ENCODE measurements at places on chromosomes 12 and 14.

- DNase-seq: no peak
These were observed 8.5 kb downstream of the RARG start for GRCh38 chr12:53223389-53224060.

DNA sequence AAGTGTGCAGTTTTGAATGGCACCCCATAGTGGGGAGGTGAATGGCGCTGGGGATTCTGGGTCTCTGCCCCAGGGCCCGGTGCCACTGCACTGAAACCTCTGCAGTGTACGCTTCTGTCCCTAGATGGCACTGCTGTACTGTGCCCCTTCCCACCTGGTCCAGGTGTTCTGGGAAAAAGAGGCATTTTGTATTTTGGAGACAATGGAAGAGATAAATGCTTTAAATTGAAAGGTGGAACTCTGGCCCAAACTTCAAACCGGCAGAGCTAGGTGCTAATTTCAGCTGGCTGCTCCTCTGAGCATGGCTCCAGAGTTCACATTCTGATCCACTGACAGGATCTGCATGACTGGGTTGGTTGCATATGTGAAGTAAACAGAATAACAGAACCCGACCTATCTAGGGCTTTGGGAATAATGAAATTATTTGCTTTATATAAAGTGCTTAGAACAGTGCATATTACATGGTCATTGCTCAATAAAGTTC is 52.2 kb downstream of the KRT80 start:
- no peak for DNase-seq

DNA sequence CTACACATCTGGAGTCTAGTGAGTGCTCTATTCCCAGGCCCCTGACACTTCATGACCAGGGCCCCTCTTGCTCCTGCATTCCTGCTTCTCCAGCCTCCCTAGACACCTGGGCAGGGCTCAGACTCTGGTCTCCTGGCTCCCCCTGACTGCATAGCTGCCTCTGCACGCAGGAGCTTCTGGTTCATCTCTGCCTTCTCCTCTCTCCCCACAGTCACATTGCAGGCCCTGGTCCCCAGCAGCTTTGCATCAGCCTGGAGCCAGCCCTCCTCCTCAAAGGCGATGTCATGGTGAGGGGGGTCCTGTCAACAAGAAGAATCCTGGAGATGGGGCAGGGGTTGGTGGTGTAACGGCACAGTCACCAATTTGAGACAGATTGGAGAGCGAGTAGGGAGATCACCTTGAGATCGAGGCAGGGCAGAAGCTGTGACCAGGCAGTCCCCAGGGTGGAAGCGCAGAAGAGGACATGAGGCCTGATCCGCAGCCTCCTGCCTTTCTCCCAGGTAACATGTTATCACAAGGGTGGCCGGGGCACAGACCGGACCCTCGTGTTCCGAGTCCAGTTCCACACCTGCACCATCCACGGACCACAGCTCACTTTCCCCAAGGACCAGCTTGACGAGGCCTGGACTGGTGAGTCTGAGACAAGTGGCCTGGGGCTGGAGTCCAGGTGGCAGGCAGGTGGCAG is 8.1 kb downstream of the TNS2 start:
- no peak for DNase-seq

DNA sequence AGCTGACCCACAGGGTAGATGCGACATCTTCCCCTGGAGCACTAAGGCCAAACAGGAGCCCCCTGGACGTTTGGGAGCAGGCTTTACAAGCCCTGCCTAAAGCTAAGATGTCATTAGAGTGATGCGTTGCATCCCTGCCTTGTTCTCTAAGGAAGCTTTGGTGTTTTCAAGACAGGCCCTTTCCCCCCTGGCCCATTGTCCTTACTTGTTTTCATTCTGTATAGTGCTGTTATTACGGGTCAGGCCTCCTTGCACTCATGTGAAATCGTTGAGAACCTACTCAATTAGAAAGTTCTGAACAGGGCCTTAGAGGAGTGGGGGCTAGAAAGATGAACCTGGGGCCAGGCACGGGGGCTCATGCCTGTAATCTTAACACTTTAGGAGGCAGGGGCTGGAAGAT is 1.7 kb upstream of the PRKCH start:
- no peak for DNase-seq

DNA sequence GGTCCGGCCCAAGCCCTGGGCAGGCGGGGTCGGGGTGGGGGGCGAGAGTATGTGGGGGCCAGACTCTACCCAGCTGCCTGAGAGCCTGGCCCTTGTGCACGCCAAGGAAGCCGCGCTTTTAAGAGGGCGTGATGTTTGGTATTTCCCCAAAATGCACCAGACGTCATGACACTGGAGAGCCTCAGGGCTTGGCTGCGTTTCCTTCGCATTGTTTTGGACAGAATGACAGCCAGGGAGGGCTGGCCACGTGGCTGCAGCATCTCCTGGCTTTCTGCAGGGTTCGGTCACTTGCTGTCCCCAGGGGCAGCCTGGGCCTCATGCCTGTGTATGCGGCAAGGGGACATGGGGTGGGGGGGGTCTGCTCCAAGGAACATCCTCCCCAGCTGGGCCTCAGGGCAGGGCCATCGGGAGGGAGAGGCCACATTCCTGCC is 16.1 kb upstream of the NUDT14 start:
- DNase-seq: no peak

DNA sequence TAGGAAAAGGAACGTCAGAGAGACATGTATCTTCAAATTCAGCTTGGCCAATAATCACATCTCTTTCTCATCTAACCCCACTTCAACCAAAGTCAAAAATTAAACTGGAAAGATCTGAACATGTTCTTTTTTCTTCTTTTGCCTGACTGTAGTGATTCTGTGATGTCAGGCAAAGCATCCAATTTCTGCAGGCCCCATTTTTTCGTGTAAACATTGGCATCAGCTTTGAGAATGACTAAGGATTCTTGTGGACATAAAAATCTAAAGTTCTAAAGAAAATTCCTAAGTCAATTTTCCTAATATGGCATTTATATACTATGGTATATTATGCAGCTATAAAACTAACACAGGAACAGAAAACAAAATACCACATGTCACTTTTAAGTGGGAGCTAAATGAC is 89.1 kb downstream of the STXBP6 start:
- no peak for DNase-seq

DNA sequence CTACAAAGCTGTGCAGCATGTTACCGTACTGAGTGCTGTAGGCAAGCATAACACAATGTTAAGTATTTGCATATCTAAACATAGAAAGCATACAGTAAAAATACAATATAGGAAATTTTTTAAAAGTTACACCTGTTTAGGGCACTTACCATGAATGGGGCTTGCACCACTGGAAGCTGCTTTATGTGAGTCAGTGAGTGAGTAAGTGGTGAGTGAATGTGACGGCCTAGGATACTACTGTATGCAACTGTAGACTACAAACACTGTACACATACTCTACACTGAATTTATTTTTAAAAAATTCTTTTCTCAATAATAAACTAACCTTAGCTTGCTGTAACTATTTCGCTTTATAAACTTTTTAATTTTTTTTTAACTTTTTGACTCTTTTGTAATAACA is 82.1 kb upstream of the FSCB start:
- no peak for DNase-seq

GRCh38 chr14:76337635-76338545 is 38.0 kb upstream of the ESRRB start:
- no peak for DNase-seq

GRCh38 chr14:99338313-99338712 is 66.3 kb upstream of the BCL11B start:
- no peak for DNase-seq

- DNase-seq: no peak
These were observed 371.2 kb downstream of the DIO2 start for GRCh38 chr14:79840103-79840502.

DNA sequence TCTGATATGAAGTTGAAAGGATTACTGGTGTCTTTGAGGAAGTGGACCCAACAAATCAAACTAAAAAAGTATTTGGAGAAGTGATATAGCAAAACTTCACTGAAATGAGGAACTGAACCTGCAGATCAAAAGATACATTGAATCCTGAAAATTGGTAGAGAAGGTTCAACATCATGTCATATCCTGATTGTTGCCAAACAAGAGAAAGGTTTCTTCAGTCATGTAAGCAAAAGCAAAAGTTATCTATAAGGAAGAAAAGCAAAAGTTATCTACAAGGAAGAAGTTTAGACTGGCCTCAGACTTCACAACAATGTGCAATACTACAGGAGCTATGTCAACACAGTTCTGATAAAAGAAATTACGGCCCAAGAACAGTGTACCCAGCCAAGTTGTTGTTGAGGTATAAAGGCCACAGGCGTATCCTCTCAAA is 142.7 kb downstream of the RAD51B start:
- DNase-seq: no peak

DNA sequence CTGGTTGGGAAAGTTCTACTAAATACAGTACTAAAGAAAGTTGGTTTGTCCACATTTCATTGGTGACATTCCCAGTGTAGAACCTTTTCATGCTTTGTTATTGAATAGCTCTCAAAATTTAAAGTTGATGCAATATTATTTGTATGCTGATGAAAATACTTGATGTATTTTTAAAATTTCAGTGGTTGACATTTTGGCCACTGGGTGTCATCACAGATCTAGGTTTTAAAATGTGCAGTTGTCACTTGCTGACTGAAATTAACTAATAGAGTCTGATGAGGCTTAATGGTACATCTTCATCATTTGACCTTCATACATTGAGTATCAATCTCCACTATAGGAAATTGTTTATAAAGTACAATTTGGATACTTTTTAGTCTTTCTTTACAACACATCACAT is 37.1 kb downstream of the CMAS start:
- no peak for DNase-seq

- DNase-seq: no peak
These were observed 38.8 kb downstream of the MDM1 start for GRCh38 chr12:68293347-68293746.

GRCh38 chr12:58570411-58570810 is 349.9 kb downstream of the LRIG3 start:
- DNase-seq: no peak

GRCh38 chr12:58011676-58012075 is 70.3 kb downstream of the ATP23 start:
- no peak for DNase-seq

GRCh38 chr12:6424008-6424347 is 20.8 kb upstream of the CD27 start:
- no peak for DNase-seq
